ENCODE measurements at places on chromosomes 7 and 10.

GRCh38 chr10:71811351-71811750 is 38.0 kb upstream of the VSIR start:
- no peak for DNase-seq

GRCh38 chr10:93601146-93601773 is at the start of gene RBP4:
RBP4 (minus strand) TSS chr10:93601235; CDS start chr10:93601028, 207 bp downstream.
- no peak for DNase-seq

- DNase-seq: peak; percentile 35
Observed at GRCh38 chr7:142636751-142637150, 112.5 kb upstream of the PRSS1 start.

- DNase-seq: no peak
Observed at GRCh38 chr10:78173360-78174015, 139.8 kb downstream of the RPS24 start.

GRCh38 chr10:94138391-94138790 is 144.7 kb downstream of the PLCE1 start:
- DNase-seq: no peak

DNA sequence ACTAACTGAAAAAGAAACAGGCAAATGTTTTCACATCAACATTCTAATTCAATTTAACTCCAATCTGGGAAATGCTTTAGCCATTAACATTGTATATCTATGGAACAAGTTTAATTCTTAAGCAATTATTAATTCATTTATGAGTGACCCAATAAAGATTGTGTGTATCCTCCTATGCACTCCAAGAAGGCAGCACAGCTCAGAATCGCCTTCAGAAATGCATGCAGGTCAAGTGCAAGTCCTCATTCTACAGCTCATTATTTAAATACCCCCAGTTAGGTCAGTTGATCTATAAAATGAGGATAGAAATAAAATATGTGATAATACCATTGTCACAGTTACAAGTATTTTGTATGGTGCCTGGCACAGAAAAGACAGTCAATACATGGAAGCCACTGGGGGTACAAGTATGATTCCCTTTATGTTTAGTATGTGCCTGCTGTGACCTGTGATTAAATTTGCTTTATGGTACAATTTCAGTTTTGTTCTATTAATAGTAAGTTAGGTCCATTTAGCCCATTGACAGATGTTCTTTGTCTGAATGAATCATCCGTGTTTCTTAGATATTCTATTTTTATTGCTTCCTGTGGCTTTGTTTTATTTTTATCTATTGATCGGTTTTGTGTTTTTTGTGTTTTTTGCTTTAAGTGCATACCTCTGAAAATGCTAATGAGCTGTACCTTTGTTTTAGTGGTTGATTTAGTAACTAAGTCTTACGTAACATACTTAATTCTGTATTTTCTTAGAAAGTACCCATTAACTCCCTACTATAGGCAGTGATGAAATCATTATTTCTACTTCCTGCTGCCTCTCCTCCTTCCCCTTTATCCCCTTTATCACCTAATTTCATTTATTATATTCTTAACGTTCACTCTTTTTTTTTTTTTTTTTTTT is 42.8 kb downstream of the CPXM2 start:
- DNase-seq: no peak

DNA sequence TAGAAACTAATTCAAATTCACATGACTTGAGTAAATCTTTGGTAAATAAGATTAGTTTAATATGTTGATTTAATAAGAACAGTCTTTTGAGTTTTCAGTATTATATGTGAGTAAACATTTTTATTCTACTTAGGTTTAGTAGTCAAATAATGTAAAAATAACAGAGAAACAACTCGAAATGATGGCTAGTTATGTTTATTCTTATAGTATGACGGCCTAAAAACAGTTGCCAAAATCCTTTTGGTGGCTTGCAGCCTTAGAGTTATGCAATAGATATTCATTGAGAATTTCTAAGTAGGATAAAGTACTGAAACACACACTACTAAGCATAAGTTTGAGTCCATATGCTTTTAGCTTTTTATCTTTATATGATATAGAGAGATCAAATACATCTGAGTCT is 184.8 kb downstream of the GNAI1 start:
- no peak for DNase-seq

DNA sequence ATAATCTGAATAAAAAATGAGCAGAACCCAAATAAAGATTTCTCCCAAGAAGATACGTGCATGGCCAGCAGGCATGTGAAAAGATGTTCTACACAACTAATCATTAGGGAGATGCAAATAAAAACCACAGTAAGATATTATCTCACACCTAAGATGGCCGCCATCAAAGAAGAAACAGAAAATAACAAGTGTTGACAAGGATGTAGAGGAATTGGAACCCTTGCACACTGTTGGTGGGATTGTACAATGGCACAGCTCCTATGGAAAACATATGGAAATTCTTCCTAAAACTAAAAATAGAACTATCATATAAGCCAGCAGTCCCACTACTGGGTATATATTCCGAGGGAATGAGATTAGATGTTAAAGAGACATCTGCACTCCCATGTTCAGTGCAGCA is 60.2 kb downstream of the R3HCC1L start:
- no peak for DNase-seq

DNA sequence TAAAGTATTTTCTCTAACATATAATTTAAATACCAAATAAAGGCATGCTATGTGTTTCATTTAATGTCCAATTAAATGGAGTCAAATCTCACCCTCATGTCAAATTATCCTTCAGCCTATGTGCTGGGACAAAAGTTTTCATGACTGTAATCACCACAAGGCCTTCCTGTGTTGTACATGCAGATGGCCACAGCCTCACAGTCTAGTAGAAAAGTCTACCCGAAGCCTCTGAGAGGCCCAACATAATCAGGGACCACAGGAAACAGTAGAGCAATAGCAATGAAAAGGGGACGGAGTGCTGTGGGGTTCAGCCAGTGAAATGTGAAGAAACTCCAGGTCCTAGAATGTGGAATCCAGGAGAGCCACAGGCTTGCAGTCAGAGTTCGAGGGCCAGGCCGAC is 140.2 kb upstream of the KLF6 start:
- DNase-seq: no peak

GRCh38 chr7:25732766-25733217 is 419.2 kb upstream of the NFE2L3 start:
- DNase-seq: no peak

DNA sequence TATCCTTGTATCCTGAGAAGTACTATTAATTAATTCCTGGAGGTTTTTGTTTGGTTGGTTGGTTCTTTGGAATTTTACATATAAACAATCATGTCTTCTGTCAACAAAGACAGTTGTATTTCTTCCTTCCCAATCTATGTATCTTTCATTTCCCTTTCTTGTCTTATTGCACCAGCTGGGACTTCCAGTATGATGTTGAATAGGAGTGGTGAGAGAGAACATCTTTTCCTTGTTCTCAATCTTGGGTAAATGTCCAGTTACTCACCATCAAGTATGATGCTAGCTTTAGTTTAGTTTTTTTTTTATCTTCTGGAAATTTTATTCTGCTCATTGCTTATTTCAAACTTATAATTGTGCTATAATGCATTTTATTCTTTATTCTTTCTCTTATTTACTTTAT is 7.4 kb upstream of the PAX4 start:
- no peak for DNase-seq

DNA sequence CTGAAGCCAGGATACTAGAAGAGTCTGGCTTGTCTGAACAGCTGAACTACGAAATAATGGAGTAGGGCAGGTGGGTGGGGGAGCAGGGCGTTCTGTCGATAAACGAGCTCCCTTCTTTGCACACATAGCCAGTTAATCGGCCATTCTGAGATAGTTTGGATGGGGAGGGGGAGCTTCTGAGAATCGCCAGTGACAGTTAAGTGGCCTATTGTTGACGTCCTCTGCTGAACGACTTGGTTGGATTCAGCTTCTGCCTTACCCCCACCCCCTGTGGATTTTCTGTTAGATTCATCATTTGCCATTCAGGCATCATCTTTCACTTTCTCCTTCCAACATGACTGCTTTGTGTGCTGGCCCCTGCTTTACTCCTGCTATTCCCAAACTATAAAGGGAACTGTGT is 520 bp downstream of the CPA5 start:
- DNase-seq: no peak

GRCh38 chr10:110576220-110576619 is 8.7 kb downstream of the SMC3 start:
- no peak for DNase-seq

DNA sequence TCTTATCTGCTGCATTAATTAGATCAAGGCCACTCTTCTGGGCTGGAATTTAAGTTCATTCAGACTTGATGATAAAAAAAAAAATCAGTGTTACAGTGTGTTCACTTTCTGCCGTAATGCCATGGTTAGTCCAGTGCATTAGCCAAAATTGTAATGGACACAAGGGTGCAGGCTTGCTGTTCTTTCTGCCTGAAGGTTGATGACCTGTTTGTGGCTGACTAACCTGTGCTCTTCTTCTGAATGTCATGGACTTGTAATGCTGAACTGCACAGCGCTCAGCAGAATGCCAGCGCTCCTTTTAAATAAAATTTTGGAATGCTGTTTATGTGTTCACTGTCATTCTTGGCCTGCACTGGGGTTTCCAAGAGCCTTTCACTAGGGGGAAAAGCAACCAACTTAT is 323.2 kb downstream of the ZNF248 start:
- DNase-seq: no peak

DNA sequence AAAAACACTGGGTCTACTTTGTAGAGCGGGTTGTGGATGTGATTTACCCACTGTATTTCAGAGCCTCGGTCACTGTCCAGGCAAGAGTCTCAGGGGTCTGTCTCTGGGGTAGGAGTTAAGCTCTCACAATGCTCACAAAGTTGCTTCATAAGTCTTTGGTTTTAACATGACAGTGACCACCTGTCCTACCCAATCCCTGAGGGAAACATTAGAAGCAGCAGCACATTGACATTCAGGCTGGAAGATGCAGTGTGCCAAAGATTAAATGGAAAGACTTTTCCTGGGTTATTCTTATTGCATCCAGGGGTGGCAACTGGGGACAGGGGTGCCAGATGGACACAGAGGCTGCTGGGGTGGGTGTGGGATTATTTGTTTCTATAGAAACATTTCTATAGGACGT is 330.0 kb downstream of the RNLS start:
- DNase-seq: no peak

DNA sequence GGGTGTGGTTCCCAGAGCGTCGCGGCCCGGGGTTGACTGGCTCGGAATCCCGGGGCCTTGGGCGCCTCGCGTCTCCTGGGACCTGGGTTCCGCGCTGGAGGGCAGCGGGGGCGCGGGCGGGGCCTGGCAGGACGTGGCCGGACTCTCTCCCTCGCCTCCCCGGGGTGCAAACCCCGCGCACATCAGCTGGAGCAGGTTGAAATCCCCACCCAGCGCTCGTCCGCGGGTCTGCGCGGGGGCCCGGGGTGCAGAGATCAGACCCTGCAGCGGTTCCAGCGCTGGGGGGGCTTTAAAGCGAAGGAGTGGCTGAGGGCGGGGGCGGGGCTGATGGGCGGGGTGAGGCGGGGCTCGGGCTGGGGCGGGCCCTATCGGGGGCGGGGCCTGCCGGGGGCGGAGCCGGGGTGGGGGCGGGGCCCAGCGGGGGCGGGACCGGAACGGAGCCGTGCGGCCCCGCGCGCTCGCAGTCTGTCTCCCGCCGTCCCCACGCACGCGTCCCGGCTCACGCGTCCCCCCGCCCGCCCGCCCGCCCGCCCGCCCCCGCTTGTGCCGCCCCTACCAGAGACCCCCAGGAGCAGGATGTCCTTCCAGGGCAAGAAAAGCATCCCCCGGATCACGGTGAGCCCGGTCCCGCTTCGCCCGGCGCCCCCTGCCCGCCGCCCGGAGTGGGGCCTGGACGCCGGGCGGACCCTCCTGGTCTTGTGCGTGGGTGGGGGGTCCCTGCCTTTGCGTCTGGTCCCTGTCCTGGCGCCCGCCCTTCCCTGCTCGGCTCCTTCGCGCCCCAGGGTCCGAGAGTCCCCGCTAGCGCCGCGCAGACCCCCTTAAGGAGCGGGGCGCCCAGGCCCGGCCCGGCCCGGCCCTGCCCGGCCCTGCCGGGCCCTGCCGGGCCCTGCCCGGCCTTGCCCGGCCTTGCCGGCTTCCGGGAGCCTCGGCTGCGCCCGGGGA is at the start of gene DPYSL4:
Gene DPYSL4 (plus strand): TSS at position 461 of the 942 bp plus-strand sequence. CDS start 116 bp downstream, at position 577.
- DNase-seq: peak; percentile 23

DNA sequence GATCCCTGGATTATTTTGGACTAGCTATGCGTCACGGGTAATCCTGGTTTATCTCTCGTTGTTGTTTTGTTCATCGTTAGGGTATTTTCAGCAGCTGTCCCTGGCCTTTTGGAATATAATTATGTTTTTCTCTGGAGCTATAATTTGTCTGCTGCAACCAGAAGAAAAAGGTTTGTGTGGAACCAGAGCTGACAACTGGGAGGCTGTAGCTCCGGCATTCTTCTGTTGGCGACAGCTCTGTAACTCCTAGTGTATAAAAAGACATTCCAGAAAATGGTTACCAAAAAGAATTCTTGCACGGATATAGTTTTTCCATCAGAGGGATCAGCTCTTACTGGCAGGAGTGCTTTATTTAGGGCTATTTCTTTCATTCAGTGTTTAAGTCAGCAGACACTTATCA is 130.9 kb upstream of the PRR15 start:
- no peak for DNase-seq

GRCh38 chr7:110326966-110327365 is 764.0 kb upstream of the LRRN3 start:
- no peak for DNase-seq

DNA sequence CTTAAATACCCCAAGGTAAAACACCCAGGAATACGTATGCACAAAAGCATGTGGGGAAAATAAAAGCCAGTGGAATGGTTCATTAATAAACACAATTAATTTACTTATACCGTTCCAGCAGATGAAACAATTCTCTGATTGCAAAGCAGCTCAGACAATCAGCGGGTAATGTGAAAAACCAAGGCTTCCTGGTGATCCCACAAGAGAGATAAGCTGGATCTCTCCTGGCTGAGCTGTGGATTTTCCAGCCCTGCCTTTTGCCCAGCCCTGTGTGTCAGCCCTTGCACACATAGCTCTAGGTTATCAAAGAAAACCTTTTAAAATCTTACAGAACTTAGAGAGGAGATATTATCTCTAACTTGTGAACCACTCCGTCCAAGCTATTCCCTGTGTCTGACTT is 1010.7 kb upstream of the AUTS2 start:
- DNase-seq: no peak

GRCh38 chr10:86310702-86311101 is 55.9 kb downstream of the GRID1 start:
- no peak for DNase-seq

- no peak for DNase-seq
Observed at GRCh38 chr10:11095374-11095801, 77.7 kb downstream of the CELF2 start.

GRCh38 chr7:23930312-23930711 is 220.3 kb downstream of the STK31 start:
- DNase-seq: no peak

Data from activated naive CD8-positive, alpha-beta T cell treated with anti-CD3 and anti-CD28 coated beads for 36 hours (primary cell).